Eye (tissue), 1 donor: ENCODE measurements at places on chromosomes 16 and 17.
A peak's percentile ranks its signal among the peaks of the same experiment; 100 is the strongest.

DNA sequence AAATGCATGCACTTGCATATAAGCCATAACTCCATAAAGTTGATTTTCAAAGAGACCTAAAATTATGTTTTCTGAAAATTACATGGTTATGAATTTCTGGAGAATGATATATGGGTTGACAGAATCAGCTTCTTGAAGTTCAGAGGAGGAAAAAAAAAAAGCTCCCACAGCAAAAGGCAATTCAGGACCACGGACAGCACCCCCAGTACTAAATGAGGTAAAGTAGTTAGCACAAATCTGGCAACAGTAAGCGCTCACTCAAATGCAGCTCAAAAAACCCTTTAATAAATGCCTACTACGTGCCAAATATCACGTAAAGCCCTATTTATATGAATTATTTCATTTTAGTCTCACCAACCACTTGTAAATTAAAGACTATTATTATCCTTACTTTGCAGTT is 135.2 kb downstream of the SHISA9 start:
- peak; percentile 89 for DNase-seq

- peak; percentile 58 for DNase-seq
Observed at GRCh38 chr17:8687737-8688466, 56.7 kb downstream of the CCDC42 start.

DNA sequence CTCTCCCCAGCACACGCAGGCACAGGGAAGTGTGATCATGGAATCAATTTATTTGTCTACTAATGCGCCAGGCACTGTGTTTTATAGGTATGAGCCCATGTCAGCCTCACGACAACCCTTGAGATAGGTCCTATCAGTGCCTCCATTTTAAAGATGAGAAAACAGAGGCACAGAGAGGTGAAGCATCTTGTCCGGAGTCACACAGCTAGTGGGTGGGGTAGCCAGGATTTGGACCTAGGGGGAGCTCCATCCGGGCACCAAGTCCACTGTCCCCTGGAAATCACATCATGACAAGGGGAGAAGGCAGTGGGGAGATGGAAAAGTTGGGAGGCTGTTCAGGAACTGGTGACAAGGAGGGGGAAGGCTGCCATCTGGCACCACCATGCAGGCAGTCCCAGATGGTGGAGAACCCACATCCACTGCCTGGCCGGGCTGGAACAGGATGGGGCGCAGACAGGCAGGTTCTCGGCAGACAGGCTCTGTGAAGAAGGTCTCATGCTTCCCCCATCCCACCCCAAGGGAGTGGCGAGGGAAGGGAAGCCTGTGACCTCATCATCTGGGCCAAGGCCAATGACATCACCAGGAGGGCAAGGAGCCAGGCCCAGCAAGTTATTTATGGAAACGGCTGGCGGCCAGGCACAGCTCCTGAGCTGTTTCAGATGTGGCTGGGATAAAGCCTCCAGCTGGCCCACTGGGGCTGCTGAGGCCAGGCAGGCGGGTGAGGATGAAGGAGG is 126.0 kb upstream of the SDK2 start:
- peak; percentile 89 for DNase-seq

GRCh38 chr17:21089933-21090901 is 36.5 kb upstream of the DHRS7B start:
- DNase-seq = no peak

DNA sequence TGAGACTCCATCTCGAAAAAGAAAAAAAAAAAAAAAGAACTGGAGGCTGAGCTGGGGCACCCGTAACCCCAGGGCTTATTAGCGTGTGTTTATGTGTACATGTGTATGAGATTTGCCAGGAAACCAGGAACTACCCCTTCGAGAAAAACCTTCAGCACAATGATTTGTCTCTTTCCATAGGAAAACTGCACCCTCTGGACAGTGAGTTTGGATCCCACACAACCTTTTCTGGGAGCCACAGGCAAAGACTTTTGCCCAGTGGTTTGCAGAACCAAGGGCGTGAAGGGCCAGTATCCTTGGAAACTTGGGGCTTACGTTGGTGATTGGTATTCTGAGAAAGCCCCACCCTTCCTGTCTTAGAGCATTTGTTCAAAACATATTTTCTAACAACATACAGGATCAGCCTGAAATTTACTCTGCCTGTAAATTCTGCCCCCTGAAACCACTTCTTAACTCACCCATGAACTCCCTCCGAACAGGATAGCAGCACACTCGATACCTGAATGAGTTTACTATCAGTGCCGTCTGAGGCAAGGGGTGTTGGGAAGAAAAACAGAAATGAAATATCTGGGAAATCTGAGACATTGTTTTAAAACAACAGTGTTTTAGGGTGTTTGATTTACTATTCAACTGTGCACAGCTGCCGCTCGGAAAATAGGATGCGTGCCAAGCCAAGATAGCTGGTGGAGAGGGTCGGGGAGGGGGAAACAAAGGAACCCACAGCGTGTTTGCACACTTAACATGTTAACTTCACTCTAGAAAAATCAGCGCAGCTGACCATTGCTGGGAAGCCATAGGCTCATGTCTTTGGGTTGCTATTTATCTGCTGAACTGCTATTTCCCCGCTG is 40.2 kb upstream of the MAF start:
- DNase-seq = peak; percentile 56

DNA sequence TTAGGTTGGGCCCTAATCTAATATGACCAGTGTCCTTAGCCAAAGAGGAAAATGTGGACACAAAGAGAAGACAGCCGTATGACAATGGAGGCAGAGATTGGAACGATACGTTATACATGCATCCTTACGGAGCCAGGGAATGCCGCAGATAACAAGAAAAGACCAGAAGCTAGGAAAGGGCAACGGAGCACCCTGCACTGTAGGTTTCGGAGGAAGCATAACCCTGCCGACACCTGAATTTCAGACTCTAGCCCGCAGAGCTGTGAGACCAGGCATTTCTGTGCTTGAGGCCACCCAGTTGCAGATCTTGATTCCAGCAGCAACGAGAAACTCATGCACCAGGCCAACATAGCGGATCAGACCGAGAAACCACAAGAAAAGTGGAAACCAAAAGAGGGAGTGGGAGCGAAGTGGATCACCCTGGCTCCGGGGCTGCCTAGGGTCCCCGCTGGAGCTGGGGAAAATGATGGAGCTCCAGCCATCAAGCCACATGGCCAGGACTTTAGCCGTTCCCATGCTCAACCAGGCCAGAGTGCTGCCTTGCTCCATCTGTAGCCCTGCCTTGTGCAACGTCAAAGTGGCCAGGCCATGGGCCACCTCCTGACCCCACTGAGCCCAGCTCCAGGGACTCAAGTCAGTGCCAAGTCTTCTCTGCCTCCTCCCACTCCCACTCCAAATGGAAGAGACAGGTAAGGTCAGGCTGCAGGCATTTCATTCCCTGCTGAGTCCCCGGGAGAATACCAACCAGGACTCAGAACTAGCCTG is 51.7 kb upstream of the RPL38 start:
- no peak for DNase-seq

DNA sequence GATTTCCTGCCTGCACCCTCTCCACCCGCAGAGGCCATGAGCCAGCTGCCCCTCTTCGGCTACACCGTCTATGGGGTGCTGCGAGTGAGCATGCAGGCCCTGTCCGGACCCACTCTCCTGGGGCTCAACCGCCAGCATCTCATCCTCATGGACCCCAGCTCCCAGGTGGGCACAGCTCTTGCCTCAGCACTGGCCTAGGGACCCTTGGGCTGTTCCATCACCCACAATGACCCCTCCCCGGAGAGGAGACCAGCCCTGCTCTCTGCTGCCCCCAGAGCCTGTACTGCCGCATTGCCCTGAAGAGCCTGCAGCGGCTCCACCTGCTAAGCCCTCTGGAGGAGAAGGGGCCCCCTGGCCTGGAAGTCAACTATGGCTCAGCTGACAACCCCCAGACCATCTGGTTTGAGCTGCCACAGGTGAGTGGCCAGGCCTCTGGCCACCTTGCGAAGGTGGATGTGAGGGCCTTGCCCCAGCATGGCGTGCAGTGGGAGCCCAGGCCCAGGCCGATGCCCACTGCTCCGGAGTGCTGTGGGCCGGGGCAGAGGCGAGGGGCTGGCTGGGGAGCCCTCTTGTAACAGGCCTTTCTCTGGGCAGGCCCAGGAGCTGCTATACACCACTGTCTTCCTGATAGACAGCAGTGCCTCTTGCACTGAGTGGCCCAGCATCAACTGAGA is 7.3 kb upstream of the SMIM5 start:
- DNase-seq = peak; percentile 66

DNA sequence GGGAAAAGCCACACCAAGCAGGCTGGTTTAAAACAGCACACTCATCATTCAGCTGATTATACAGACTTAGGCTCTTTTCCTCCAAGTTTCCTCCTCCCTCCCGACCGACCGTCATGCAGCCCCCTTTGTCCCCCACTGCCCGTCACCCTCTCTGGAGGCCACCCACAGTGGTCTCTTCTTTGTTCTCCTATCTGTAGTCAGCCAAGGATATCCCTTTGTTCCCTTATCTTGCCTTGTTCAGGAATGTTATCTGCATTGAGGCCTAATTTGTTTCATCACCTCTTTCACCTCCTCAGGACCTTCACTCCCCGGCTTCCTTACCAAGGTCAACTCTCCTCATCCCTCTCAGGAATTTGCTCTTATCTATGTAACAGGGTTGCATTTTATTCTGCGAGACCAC is 186.4 kb upstream of the CDH13 start:
- DNase-seq = no peak

DNA sequence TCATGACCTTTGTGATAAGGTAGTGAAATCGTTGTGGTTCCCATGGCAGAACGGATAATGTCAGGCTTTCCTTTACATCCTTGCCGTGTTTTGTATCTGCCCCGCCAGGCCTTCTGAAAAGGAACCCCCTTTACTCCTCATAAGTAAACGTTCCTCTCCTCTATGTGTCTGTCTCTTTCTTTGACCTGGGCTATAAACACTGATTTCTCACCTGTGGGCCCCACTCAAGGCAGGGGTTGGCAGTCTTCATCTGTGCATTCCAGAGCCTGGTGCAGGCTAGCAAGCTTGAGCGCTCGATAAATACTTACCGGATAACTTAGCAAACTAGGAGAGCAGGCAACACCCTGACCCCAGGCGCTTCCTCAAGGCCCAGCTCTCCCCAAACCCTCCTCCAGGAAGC is 7.3 kb upstream of the HAP1 start:
- DNase-seq = no peak

DNA sequence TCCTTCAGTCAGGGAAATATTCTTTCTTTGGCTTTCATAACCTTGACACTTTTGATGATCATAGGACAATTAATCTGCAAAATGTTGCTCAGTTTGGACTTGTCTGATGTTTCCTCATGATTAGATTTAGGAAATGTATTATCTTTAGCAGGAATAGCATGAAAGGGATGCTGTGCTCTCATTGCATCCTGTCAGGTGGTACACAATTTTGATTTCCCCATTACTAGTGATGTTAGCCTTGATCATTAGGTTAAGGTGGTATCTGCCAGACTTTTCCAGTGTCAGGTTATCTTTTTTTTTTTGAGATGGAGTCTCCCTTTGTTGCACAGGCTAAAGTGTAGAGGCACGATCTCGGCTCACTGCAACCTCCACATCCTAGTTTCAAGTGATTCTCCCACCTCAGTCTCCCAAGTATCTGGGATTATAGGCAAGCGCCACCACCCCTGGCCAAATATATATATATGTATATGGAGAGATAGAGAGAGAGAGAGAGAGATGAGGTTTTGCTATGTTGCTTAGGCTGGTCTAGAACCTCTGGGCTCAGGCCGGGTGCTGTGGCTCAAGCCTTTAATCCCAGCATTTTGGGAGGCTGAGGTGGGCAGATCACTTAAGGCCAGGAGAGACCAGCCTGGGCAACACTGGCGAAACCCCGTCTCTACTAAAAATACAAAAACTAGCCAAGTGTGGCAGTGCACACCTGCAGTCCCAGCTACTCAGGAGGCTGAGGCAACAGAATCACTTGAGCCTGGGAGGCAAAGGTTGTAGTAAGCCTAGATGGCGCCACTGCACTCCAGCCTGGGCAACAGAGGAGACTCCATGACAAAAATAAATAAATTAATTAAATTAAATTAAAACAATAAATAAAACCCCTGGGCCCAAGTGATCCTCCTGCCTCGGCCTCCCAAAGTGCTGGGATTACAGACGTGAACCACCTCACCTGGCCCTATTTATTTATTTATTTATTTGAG is 15.8 kb upstream of the CAVIN1 start:
- no peak for DNase-seq

GRCh38 chr16:2008631-2009163 is 924 bp downstream of the ZNF598 start:
- DNase-seq = peak; percentile 37

DNA sequence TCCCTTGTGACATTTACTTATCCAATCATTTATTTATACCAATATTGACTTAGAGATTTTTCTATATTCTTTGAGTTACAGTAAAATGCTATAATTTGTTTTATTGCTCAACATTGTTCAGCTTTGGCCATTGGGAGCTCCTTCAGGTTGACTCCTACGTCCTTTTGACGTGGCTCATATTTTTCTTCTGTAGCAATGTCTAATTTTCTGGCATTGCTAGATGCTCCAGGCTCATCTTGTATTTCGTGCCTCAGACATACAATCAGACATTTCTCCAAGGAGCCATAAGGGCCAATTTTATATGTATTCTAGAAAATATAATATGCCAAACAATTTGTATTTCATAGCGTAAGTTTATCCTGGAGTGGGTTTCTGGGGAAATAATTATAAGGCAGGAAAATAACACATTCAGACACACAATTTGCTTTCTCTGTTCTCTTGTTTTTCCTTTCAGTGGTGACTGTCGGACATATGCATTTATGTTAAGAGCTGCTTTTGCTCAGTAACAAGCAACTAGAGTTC is 355.1 kb upstream of the MON1B start:
- no peak for DNase-seq

DNA sequence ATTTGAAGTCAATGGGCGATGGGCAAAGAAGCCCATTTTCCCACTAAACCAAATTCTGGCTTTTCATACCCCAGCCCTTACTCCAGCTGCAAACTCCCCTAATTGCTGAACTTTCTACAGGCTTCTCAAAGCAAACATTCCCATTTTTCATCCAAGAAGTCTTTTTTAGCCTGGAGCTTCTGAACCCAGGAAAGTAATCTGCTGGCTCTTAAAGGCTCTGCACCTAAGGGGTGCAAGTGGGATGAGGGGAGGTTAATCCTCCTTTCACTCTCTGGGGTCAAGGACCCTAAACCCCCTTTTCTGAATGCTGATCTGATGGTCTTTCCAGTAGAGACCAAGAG is 2.4 kb downstream of the HOXB7 start:
- no peak for DNase-seq

- DNase-seq = peak; percentile 59
Observed at GRCh38 chr16:30005341-30006094, 5.3 kb downstream of the DOC2A start.

DNA sequence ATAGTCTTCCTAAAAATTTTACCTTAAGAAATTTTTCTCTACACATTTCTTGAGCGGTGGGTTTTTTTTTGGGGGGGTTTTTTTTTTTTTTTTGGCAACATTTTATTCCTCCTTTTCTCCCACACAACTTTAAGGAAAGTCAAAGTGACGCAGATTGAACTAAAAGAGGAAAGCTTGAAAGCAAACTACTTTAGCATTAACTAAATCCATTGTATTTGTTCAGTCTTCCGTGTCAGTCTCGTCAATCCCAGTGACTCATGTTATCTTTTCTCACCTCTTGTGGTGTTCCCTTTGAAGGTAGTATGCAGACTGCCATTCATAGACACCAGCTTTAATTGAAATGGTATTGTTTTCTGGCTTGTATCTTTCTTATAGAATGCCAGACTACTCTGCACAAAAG is 39.3 kb downstream of the TADA2A start:
- peak; percentile 25 for DNase-seq

- no peak for DNase-seq
Observed at GRCh38 chr16:13060932-13061331, 159.5 kb downstream of the SHISA9 start.

GRCh38 chr16:76780556-76780955 is 410.4 kb upstream of the MON1B start:
- no peak for DNase-seq

- DNase-seq = no peak
Observed at GRCh38 chr16:84751241-84751640, 51.4 kb downstream of the USP10 start.
